Nucleus accumbens (tissue), 56 donors: ENCODE measurements at places on chromosomes 2 and 18.

DNA sequence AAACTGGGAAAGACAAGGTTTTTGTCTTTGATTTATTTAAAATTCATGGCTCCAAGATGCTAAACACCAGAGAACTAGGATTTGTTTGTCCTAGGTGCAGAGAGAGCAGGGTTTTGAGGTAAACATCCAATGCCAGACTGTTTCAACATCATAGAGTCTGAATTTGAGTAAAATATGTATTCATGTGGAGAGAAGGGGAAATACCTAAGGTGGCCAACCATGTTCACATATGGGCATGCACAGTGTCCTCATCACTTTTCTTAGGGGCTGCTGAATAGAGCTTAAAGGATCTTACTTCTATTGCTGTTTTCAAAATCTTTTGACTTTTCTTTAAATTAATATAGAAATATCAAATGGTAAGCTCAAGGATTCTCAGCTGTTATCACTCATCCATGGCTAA, 287.0 kb upstream of the CCDC68 start:
- no peak for DNase-seq

DNA sequence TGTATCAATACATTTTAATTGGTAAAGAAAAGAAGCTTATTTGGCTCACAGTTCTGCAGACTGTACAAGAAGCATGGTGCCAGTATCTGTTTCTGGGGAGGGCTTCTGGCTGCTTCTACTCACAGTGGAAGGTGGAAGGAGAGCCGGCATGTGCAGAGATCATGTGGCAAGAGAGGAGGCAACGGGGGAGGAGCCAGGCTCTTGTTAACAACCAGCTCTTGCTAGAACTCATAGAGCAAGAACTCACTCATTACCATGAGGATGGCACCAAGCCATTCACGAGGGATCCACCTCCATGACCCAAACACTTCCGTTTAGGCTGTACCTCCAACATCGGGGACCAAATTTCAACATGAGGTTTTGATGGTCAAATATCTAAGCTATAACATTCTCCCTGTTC, 7.5 kb downstream of the PARD6G start:
- DNase-seq = no peak

DNA sequence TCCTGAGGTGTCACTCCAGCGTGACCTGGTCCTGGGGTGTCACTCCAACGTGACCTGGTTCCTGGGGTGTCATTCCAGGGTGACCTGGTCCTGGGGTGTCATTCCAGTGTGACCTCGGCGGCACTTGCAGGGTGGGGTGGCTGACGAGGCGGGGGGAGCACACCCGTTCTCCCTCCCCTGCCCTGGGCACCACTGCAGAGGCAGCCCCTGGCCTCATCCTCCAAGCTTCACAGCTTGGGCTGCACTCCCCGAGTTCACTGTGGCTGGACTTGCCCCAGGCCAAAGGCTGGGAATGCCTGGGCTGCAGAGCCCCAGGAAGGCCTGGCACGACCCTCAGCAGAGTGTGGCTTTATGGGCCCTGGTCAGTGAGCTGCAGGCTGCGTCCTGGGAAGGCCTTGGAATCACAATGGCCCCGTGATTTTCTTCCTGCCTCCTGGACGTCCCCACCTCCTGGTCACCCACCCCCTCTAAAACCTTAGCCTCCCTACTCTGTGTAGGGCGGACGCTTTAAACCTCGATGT, 88.3 kb downstream of the NFATC1 start:
- no peak for DNase-seq

DNA sequence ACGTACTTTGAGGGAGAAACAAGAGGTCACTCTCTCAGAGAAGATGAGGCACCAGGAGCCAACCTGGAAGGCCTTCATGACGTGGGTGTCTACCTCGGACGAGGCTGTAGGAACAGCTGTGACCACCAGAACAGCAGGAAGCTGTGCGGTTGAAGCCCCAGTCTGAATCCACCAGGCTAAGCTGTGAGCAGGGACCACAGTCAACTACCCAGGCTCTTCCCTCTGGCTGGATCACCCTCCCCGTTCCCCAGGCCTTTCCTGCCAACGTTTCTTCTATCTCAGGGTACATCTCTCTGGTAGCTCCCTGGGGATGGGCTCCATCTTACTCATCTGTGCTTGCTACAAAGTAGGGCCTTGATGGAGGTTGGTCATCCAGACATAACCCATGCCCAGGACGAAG, 36.8 kb upstream of the CYP27C1 start:
- no peak for DNase-seq

- DNase-seq = no peak
These were observed 62.8 kb upstream of the YWHAQ start for GRCh38 chr2:9693646-9694045.
